ENCODE measurements at places on chromosomes 5 and 9.

GRCh38 chr5:38237681-38238080, 20.7 kb upstream of the EGFLAM start:
- DNase-seq = no peak

- no peak for DNase-seq
These were observed 118.3 kb upstream of the MINAR2 start for GRCh38 chr5:129629575-129629974.

GRCh38 chr5:6601271-6601670, 31.6 kb downstream of the NSUN2 start:
- DNase-seq = no peak

DNA sequence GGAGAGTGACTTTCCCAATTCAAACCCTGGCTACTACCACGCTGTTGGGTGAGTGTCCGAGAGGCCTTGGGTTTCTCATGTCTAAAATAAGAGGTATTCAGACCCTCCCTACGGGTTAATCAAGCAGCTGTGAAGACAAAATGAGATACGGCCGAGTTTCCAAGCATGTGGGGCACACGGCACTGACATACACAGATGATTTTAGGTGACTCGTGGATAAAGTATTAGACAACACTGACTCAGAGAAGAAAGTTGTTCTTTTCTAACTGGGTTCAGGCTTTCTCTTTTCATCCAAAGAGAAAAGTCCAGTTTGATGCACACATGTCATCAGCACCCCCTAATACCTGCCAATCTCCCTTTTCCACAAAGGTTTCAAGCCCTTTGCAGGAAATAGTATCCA, 15.6 kb downstream of the FOXI1 start:
- DNase-seq = no peak

GRCh38 chr5:11602298-11602697, 301.9 kb downstream of the CTNND2 start:
- DNase-seq = no peak

DNA sequence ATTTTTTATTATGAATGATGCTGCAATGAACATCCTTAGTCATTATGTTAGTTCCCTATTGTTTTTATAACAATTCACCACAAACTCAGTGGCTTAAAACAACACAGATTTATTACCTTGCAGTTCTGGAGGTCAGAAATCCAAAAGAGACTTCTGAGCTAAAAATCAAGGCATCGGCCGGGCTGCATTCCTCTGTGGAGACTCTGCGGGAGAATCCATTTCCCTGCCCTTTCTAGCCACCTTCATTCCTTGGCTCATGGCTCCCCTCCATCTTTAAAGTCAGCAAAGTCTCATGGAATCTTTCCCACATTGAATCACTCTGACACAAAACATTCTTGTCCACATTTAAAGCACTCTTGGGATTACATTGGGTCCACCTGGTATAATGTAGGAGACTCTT, 38.6 kb downstream of the SNX18 start:
- no peak for DNase-seq

DNA sequence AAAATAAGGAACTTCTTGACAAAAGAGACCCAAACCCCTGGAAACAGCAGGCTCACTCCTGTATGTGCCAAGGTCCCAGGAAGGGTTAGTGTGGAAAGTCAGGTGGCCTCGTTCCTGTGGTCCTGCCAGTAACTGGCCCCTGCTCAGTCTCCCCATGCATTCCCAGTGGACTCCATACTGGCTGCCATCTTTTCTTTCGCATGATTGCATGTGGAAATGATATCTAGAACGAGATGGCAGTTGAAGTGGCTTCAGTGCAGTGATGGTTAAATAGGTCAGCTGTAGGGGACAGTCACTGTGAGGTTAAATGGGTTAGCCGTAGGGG, 30.4 kb downstream of the AHRR start:
- DNase-seq = no peak

DNA sequence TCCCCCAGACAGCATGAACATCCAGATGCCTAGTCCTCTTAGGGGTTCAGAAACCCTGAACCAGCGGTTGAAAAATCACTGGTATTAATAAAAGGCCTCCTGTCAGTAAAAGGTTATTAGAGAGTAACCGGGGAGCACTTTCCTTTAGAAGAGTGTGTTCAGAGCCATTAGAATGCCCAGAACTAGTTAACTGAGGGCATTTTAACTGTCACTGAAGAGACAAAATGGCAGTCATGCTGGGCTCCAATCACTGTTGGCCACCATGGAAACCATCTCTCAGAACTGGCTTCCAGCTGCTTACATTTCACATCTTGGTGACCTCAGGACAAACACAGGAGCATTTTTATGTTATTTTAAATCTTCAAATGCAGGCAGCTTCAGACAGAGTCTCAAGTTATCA, 36.2 kb upstream of the GDA start:
- DNase-seq = no peak

DNA sequence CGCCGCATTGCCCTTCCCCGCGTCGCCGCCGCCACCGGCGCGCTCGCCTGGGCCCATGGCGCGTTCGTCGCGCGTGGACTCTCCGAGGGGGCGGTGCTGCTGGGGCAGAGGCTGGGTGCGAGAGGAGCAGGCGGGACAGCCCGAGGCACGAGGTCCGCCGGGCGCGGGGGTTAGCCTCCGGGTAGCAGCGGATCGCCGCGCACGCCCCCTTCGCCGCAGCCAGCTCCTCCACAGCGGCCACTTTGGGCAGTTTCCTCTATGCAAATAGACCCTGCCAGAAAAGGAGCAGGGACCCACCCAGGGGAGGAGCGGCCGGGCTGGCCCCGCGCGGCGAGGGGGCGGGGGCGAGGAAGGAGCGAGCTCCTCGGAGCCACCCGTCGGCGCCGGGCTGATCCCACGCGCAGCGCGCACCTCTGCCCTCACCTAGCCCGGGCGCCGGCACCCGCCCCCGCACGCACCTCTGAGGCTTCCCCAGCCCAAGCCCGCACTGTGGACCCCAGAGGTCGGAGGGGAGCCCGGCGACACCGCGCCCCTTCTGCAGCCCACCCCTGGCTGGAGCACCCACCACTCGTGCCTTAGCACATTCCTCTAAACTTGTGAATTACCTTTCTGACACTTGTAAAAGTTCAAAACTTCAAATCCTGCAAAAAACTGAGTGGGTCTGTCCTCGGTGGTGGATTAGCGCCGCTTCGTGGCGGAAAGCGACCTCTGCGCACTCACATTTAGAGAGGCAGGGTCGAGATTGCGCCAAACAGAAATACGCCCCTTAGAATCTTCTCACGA, at the start of gene COL23A1:
TSS of gene COL23A1 (minus strand) at position 253 of the 783 bp plus-strand sequence.
- DNase-seq = peak; percentile 16

GRCh38 chr9:121550569-121551512, 51.2 kb upstream of the GGTA1 start:
- peak; percentile 21 for DNase-seq

DNA sequence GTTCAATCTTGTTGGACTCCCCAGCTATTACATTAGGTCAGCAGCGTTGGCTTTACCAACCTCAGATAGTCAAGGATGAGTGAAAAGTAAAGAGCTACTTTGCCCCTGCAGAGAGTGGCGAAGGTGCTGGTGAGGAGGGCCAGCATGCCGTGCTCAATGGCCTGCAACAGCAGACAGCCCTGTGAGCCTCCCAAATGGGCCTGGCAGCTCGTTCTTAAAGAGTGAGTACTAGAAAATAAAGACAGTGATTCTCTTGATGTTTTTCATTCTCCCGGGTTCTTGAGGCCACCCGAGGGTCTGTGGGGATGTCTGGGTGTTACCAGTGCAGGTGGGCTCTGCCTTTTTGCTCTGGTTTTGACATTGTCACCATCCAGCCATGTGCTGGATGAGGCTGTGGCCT, 16.2 kb downstream of the GADD45G start:
- DNase-seq = no peak

DNA sequence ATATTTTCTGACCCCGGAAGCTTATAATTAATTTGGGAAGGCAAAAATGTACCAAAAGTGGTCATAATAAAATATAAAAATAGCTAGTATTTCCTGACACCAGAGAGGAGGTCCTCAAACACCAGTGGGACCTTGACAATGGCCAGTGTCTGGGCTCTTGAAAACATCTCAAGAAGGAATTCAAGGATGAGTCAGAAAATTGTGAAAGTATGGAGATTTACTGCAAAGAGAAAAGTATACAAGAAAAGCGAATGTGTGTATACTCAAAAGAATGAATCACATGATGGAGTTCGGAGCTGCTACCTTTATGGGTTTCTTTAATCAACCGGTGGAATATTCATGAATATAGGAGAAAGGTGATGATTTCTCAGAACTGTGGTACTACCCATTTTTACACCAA, 1709.0 kb upstream of the WWC1 start:
- DNase-seq = no peak

DNA sequence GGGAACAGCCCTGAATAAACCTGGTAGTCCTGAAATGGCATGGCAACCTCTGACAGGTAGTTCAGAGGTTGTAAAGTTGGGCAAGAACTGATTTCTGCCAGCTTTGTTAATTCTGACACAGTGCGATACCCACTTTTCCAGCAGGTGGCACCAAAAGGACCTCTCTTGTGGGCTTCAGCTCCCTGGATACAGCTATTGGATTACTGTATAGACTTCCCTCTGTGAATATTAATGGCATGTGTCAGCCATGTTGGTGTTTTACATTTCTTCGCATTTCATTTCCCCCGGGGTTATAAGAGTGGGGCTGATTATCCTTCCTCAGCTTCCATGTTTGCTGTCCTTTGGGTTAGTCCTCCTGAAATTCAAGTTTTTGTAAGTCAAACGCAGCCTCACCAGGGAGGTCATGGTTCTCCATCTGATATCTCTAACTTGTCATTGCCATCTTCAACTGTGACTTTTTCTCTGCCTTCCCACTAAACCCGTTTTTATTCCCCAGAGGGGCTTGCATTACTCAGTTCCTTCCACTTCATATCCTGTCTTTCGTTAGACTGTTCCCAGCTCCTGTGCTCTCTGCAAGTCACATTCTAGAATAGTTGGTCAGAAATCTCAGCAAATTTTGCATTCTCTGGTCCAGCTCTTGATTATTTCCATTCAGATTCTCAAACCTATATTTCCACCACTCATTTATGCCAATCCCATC, 135.6 kb downstream of the LIFR start:
- DNase-seq = no peak

DNA sequence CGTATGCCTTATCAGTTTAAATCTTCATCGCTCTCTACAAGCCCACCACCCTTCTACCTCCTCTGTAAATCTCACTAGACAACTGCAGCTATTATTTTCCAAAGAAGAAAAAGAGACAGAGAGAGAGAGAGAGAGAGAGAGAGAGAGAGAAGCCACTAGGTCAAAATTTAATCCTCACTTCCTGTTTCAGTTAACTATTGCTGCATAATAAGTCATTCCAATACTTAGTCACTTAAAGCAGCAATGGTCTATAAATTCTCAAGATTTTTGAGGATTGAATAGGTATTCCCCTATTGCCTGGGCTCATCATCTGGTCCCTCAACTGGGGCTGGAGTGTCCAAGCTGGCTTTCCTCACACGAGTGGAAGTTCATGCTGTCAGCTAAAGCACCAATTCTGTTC, 68.8 kb downstream of the ITGA1 start:
- DNase-seq = no peak

GRCh38 chr9:26535151-26535550, 357.5 kb downstream of the CAAP1 start:
- no peak for DNase-seq

DNA sequence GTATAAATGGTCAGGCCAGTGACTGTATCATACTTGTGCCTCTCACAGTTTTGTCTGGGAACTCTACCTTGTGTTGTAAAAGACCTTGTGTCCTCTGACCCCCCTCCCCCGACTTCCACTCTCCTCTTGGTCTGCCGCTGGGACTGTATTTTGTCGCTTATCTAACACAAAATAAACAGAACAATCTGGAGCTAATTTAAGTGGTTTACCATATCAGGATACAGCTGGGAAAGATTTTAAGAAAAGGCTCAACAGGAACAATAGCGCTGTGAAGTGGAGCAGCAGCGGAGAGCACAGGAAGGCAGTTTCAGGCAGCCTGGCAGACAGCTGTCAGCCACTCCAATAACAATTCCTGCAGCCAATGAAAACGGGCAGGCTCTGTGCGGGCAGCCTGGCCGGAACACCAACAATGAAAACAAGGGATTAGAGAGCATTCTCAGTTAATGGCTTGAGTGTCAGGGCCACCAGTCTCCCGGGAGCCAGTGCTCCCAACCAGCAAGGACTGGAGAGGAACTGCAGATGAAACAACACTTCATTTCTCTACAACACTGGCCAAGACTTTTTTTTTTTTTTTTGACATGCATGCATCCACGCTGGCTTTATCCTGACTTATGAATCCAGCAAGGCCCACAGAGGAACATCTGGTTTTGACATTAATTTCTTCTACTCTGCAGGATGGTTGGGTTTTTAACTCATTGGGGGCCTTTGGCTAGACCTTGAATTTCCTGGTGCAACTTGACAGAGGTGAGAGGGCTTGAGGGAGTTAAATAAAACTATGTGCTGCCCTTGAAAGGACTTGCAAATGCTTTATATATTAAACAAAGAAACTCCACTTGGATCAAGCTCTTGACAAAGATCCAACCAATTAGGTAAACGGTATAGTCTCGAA, 76.7 kb downstream of the ARSB start:
- no peak for DNase-seq

GRCh38 chr9:133202688-133203453, 6.2 kb downstream of the OBP2B start:
- DNase-seq = no peak

DNA sequence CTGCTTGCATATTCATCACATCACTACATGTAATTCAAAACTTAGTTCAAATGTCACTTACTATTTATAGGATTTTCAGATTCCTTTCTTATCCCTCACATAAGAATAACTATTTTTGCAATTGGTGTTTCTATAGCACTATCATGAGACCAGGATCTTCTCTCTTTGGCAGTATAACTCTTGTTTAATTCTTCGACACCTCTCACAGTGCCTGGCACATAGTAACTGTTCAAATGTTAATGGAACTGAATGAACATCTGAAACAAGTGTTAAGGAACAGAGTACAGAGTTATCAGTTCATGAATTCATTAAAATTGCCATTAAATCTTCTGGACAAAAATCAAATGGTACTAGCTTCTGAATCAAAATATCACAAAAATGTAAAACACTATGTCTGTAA, 40.0 kb downstream of the FBXL17 start:
- DNase-seq = no peak

GRCh38 chr9:35914301-35914807, 5.1 kb downstream of the SPAAR start:
- no peak for DNase-seq

GRCh38 chr9:69012696-69013381, 1.1 kb downstream of the PRKACG start:
- DNase-seq = no peak

DNA sequence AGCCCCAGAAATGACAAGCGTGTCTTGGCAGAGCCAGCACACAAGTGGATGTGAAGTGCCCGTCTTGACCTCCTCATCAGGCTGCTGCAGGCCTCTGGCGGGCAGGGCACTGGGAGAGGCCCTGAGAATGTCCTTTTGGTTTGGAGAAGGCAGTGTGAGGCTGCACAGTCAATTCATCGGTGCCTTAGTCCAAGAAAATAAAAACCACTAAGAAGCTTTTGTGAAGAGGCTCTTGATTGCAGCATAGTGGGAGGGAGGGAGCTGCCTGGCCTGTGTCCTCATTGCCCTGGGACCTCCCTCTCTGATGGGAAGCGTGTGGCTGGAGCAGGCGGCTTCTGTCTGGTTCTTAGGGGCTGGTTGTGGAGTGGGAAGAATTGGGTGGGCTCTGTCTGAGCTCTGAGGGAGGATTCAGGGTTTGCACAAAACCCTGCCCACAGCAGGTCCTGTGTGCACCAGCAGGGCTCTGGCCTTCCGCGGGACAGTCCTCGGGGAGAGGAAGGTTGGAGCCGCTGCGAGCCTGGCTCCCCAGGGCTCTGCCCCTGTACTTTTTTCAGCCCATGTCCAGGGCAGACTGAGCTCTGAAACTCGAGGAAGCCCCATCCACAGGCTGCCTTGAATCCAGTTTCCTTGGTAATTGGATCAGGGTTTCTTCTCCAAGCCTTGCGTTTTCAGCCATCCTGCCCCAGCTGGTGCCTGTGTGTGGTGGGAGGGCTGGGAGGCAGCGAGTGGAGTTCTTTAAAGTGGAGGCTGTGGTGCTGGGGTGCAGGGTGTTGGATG, 1.1 kb downstream of the HRCT1 start:
- DNase-seq = no peak

Measured in retinal pigment epithelial cell (primary cell).